SHP77 treated with DMSO at 0.1 percent for 48 hours (cell line): ENCODE measurements at places on chromosomes 2 and 18.

DNA sequence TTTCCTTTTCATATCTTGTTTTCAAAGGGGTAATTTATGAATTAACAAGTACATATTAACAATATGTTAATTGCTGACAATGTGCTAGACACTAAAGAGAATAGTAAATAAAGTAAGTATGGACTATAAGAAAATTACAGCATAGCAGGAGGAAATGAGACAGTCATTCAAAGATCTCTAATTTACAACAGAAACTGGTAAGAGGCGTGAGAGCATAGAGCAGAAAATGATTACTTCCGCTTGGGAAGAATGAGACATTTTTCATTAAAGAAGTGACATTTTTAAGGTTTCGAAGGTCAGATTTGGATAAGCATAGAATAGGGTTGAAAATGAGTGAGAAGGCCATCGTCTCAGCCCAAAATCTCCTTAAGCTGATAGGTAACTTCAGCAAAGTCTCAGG is 184.4 kb upstream of the SESTD1 start:
- no peak for DNase-seq

DNA sequence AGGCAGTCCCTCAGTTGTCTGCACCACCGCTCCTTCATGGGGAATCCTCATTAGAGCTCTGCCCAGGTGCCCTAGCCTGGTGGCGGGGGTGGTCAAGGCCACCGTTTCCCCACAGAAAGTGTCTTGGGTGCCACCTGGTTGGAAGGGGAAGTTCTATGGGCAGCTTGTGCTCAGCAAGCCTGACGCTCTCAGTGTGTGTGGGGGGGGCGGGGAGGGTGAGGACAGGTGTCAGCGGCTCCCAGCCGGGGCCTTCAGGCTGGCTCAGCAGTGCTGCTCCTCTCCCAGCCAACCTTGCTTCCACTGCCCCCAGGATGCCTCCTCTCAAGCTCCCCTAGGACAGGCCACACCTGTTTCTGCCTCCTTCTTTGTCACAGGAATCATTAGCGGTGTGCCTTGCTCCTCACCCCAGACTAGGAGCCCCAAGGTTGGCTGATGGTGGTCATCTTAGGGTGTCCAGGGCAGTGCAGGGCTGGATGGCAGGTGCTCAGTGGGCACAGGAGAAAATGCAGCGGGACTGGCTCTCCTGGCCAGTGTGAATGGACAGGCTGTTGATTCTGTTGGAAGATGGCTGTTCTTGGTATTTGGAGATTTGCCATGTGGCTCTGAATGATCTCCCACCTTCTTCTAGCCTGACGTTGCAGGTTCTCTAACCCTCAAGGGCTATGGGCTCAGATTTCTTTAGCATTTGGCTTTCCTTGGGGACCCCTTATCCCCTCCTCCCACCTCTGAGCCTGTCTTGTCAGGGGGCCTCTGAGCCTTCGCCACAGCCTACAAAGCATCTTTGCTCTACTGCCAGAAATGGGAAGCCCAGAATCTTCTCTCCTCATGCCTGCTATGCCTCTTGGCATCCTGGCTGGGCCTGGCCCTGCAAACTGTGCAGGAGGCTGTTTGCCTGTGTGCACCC is 185.8 kb upstream of the HS6ST1 start:
- no peak for DNase-seq

- no peak for DNase-seq
These were observed 125.5 kb downstream of the ATAD2B start for GRCh38 chr2:23801396-23801795.

DNA sequence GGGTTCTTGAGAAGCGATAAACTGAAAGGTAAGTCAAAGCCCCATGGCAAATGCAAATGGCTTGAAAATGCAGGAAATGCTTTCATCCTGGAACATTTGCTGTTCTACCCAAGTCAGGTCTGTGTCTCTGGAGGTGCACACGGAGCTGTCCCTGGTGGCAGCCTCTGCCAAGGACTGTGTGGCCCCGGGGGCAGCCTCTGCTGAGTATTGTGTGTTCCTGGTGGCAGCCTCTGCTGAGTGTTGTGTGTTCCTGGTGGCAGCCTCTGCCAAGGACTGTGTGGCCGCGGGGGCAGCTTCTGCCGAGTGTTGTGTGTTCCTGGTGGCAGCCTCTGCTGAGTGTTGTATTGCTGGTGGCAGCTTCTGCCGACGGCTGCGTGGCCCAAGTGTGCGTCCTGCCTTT is 135.6 kb upstream of the ALKAL2 start:
- no peak for DNase-seq

- DNase-seq, result no peak
These were observed 218.8 kb downstream of the BCL11A start for GRCh38 chr2:60334610-60335009.
